ENCODE measurements at places on chromosomes 5 and 9.

GRCh38 chr9:96567203-96567700 is 52.4 kb downstream of the CDC14B start:
- no peak for DNase-seq

- DNase-seq = no peak
Observed at GRCh38 chr9:74979844-74980243, 27.1 kb upstream of the C9orf40 start.

- no peak for DNase-seq
Observed at GRCh38 chr5:38531518-38531917, 24.9 kb downstream of the LIFR start.

DNA sequence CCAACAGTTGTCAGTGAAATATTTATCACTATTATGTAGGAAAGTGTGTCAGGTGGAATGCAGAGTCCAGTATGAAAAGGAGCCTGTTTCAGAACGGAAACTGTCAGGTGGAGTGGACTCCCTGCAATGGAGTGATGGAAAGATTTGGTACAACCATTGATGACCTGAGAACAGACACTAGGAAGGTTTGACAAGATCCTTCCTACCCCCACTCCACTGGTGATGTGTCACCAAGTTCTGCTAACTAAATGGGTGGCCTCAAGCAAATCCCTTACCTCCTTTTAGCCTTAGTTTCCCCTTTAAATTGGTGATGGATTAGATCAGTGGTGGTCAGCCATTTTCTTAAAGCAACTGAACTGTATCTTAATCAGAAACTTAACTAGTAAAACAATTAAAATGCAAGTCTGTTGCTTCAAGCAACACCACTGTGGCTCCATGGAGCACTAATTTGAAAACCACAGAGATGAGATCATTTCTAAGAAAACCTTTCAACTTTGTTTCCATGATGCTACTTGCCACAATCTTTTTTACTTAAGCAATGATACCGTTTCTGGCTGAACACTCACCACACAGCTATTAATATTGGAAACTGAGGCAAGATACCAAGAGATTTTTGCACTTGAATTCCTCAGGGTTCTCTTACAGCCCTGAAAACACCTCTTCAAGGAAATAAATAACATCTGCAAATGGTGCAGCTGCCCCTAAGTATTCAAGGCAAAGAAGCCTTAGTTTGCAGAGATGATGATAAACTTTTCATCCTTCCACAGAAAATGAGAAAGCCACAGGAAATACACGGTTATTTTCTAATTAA is 140.6 kb downstream of the ERCC6L2 start:
- DNase-seq = no peak

DNA sequence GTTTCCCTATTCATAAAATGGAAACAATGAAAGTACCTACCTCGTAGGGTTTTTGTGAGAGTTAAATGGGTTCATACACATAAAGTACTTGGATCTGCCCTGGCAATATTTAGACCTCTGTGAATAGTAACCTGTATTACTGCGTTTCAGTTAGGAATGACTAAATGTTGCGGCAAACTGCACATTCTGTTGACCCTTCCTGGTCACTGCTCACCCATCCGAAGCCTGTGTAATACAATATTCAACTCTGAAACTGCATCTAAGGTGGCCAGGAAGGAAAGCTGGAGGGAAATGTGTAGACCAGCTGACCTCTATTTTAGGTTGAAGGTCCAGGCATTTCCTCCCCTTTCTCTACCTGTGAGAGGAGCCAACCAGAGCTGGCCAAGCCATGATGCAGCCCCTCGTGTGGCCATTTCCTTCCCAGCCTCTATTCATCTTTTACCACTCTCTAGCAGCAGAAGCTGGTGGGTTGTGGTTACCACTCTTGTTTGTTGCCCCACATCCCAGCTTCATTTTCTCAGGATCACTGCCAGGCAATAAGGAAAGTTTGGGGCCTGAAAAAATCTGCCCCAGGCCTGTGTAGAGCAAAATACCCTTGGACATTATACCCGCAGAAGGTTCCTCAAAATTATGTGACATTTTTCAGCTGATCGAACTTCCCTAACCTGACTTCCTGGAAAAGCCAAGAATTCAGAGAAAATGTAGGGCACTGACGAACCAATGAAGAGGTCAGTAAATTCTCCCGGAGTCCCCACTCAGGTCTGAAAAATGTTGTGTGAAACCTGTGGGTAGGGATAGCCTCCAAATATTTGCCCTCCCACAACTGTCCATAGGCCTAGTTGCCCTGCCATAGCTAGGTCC is 20.5 kb upstream of the PDCD1LG2 start:
- DNase-seq = no peak

- DNase-seq = no peak
Observed at GRCh38 chr5:87705876-87706275, 293.1 kb upstream of the CCNH start.

- no peak for DNase-seq
Observed at GRCh38 chr9:95116002-95116807, 201.3 kb downstream of the FANCC start.

- no peak for DNase-seq
Observed at GRCh38 chr9:99513441-99514112, 291.5 kb downstream of the SEC61B start.

Data from ovary (tissue), 10 donors.